ENCODE measurements at places on chromosomes 12 and 14.

- DNase-seq: no peak
These were observed 11.7 kb upstream of the CACNA2D4 start for GRCh38 chr12:1929985-1930802.

DNA sequence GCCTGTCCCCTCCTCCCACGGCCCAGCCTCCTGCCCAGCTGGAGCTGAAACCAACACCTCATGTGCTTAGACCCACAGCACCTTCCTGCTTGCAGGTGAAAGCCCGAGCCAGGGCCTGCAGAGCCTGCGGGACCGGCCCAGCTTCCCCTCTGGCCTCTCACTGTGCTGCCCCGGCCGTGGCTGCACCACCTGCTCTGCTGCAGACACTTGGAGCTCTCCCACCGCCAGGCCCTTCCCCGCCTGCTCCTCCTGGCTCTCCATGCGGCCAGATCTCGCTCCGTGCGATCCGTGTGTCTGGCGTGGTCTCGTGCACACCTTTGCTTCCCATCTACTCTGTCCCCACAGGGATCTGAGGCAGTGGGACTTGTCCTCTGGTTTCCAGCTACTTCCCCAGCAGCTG, 72.2 kb upstream of the FBRSL1 start:
- DNase-seq: no peak

DNA sequence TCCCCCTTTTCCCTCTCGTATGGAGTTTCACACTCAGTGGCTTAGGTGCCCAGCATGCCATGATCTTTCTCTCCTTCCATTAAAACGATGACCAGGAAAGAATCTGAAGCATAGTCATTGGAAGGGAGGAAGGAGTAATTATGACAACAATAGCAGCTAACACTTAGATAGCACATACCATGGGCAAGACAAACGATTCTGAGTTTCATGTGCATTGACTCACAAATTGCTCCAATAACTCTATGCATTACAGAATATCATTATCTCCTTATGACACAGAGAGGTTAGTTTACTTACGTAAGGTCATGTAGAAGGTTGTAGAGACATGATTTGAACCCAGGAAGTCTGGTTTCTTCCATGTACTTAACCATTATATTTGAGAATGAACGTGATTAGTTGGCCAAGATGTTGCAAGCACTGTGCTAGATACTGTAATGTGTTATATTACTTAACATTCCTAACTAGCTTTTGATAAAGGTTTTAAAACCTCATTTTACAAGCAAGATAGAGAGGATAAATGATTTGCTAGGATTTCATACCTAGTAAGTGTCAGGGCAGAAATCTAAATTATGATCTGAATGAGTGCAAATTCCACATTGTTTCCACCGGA, 162.4 kb downstream of the CAND1 start:
- DNase-seq: no peak

DNA sequence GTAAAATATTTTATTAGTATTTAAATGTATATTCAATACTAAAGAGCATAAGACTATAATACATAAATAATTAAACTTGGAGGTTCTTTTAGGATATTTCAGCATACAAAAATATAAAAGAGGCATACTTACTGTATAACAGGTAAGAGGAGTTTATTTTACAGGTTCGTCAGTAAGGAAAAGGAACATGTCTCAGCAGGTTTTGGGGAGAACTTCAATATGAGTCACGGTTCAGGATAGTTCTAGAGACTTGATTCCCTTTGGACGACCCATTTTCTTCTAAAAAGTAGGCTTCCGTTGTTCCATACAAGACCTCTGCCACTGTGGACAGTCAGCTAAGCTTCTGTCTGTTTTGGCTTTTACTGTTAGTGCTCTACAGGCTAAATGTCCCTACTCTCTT, 181.1 kb downstream of the ALX1 start:
- no peak for DNase-seq

GRCh38 chr14:88695870-88696269, 96.9 kb downstream of the EML5 start:
- DNase-seq: no peak

GRCh38 chr12:4278329-4279197, 5.0 kb downstream of the CCND2 start:
- no peak for DNase-seq

- DNase-seq: no peak
These were observed 78.4 kb downstream of the FGD4 start for GRCh38 chr12:32477714-32478113.

DNA sequence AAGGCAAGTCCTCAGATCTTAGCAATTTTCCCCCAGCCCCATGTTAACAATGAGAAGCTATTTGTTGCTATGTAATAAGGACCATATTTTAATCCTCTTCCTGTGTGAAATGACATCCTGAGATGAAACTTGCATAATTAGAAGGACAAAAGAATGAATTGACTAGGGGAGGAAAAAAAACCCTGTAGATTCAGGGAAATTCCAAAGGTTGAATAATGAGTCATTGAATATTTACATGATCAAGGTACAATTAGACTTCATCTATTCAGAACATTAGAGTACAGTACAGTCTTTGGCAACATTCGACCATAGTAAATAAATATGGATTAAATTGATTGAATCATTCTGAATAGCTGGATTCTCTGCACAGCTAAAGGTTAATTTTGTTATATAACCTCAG, 9.4 kb downstream of the MYBPC1 start:
- no peak for DNase-seq

DNA sequence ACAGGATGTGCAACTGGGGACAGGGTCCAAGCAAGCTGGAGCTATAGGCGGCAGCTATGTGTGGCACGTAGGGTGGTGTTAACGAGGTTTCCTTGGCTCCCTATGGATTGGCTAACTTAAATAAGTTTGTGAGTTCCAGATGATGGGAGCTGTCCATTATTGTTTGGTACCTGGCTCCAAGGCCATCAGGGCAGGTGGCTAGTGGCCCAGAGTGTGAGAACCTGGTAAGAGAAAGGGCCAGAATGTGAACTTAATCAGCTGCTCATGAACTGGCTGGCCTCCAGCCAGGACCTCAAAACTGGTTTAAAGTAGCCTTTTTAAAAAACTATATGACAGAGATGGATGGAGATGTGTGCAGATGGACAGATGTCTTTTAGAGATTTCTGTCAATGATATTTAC, 1.5 kb upstream of the BDKRB2 start:
- no peak for DNase-seq

DNA sequence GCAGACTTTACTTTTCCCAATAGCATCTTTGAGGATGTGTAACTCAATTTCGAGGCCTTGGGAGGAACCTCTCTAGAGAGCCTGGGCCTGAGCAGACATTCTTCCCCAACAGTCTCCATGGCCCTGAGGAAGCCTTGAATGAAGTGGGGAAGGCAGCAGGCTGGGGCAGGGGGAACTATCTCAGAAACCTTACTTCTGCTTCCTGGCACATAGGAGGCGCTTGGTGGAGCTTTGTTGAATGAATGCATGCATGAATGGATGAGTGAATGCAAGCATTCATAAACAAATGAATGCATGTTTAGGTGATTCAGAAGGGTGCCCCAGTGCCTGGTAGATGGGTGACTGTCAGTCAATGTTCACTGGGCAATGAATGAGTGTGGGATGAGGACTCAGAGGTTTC, 58.3 kb downstream of the GALNT16 start:
- DNase-seq: no peak

DNA sequence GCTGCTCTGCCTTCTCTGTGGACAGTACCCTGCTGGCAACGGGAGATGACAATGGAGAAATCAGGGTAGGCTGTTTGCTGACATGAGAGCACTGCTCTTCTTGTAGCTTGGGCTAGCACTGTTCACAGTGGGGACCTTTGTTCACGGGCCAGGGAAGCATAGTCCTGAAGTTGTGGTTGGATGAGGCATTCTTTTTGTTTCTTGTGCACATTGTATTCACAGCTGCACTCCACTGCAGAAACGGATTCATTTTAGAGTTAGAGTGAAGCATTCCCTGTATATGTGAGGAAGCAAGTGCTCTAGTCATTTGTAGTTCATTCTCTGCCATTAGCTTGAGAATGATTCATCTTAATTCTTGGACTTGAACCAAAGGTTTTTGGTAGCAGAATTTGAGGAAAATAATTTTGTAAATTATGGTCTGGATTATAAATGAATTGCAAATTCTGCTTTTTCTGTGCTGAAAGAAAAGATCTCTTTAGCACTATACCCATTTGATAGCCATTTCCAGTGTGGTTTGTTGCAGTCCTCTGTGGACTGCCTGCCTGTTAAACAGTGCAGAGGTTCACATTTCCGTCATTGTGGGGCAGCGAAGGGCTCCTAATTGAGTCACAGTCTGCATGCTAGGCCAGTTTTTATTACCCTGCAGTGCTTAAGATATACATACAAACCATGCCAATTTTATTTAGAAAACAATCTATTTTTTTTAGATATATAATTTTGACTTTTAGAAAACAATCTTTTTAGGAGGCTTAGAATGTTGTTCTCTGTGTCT, 80.6 kb downstream of the APAF1 start:
- DNase-seq: peak; percentile 56

GRCh38 chr12:91380631-91381030, 198.0 kb upstream of the DCN start:
- DNase-seq: no peak

- DNase-seq: no peak
These were observed 11.0 kb downstream of the PTGER2 start for GRCh38 chr14:52325126-52325525.

DNA sequence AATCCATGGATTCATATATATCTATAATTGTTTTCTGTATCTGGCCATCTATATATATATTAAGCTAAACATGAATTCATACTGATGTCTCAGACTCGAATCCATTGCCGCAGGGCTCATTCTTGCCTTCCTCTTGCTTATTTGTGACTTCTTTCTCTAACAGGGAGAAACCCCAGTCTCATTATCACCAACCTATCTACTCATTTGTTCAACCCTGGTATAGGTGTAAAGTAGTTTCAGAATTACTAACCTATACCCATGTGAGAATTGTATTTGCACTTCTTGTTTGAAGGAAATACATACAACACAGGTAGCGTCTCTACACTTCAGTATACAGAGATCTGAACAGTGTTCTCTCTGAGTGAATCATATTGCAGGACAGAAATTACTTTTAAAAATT, 77.7 kb downstream of the PTPN11 start:
- DNase-seq: no peak

GRCh38 chr12:95411057-95411456, 62.9 kb upstream of the METAP2 start:
- no peak for DNase-seq

DNA sequence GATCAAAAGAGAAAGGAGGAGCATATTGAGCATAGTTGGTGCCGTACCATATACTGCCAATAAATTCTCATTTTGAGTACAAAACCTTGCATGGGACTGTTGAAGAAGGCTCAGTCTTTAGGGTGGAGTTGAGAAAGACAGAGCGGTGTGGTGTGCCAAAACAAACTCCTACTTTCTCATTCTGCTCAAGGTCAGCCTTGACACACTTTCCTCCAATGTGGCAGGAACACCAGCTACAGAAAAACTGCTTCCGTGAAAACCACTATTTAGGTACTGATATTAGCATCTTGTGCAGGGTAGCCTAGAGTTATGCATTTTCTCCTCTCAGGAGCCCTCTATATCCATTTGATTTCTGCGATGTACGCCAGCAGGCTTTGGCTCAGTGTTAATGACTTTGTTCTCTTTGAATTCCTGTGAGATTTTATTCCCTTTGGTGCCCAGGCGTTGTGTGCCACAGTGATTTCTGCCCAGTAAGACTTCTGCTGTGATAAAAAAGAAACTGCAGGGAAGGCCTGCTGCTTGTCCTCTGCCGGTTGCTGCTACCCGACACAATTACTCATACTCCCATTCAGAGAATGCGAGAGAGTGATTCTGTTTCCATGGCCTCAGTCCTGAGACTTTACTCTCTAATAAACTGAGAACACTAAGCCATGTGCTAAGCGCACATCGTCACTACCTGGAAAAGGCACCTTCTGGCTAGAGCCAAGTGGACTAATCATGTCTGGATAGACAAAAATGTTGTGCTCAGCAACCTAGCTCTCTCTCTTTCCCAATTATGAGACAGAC, 88.3 kb upstream of the MDM1 start:
- no peak for DNase-seq

DNA sequence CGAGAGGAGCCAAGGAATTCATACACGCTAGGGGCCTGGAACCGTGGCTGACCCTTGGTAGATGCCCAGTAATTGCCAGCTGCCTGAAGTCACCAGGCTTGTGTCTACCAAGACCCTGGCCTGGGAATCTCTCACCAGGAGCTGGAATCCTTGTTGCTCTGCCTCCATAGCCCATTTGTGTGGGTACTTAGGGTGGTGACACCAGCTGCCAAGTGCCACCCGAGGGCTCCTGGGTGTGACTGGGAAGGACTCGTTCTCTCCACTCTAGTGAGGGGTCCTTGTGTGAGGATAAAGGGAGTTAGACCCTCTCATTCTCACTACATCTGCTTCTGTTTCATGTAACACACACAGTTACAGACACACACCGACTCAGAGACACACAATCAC, 17.9 kb downstream of the SERPINA1 start:
- DNase-seq: no peak

DNA sequence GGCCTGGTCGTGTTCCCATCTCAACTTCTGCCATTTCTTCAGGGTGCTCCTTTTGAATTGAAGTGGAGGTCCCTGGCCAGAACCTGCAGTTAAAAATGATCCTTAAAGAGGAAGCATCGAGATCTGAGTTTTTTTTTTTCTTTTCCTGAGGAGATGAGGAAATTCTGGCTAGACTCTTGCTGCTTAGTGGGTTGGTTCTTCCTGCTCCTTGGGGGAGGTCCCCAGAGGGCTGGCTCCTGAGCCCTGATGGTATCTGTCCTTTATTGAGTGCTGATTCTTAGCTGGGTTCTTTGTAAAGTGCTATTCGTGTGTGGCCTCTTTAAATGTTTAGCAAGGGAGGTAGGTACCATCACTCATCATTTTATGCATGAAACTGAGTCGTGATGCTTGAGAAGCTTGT, 11.7 kb downstream of the PELI2 start:
- no peak for DNase-seq

DNA sequence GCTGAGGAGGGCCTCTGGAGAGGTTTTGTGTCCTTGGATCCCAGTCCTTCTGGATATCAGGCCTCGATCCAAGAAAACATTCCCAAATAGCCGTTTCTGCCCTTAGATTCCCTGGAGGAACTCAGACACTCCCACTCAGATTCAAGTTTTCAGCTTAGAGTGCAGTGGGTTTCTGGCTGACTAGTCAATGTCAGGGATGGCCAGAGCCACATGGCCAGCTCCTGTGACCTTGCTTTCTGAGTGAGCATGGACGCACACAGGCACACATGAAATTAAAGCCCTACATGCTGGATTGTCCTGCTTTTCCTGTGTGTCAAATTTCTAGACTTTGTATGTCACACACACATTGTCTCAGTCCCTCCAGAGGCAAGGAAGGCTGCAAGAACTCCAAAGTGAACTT, 86.2 kb downstream of the TNFAIP2 start:
- DNase-seq: no peak

Data from kidney capillary endothelial cell (primary cell).